SJCRH30 (cell line): ENCODE measurements at places on chromosomes 6 and 20.

DNA sequence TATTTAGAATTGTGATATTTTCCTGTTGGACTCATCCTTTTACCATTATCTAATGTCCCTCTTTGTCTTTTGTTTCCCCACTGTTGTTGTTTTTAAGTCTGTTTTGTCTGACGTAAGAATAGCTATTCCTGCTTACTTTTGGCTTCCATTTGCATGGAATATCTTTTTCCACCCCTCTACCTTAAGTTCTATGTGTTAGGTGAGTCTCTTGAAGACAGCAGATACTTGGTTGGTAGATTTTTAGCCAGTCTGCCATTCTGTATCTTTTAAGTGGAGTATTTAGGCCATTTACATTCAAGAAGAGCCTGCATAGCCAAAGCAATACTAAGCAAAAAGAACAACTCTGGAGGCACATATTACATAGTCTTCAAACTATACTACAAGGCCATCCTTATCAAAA is 39.2 kb downstream of the CTCFL start:
- DNase-seq = no peak

- peak; percentile 11 for DNase-seq
These were observed 27.0 kb upstream of the ADGRF5 start for GRCh38 chr6:46948699-46949098.

DNA sequence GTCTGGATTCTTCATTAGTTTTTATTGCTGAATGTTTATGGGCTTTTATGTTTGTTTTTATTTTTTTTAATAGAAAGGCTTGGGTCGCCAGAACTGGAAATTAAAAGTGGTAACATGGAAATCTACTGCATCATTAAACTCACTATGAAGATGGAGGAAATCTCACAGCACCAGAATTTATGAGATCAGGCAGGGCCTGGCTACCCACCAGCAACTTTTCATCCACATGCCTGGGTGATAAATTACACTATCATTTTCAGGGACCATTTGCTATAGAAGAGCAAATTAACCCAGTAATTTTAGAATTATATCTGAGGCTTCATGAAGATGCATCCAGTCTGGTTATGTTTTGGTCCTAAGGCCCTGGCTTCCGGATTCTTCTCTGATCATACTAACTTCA is 57.8 kb upstream of the PLCB4 start:
- no peak for DNase-seq

DNA sequence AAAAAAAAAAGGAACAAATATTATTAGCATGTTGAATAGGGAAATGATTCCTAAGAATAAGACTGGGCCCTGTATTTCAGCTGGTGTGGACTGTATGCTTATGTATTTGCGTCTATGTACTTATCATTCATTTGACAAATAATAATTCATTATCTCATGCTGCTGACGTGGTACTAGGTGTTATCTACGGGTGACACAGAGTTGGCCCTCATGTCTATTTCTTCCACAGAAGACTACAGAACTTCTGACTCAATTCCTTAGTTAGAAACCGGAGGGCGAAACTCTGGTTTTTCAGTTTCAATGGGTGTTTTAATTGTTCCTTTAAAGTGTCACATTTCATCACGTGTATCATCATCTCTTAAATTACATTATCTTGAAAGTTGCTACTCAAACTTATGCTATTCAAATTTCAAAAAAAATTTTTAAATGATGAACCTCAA is 305.9 kb downstream of the CLIC5 start:
- no peak for DNase-seq

GRCh38 chr20:10761232-10761631 is 87.4 kb upstream of the JAG1 start:
- DNase-seq = no peak

DNA sequence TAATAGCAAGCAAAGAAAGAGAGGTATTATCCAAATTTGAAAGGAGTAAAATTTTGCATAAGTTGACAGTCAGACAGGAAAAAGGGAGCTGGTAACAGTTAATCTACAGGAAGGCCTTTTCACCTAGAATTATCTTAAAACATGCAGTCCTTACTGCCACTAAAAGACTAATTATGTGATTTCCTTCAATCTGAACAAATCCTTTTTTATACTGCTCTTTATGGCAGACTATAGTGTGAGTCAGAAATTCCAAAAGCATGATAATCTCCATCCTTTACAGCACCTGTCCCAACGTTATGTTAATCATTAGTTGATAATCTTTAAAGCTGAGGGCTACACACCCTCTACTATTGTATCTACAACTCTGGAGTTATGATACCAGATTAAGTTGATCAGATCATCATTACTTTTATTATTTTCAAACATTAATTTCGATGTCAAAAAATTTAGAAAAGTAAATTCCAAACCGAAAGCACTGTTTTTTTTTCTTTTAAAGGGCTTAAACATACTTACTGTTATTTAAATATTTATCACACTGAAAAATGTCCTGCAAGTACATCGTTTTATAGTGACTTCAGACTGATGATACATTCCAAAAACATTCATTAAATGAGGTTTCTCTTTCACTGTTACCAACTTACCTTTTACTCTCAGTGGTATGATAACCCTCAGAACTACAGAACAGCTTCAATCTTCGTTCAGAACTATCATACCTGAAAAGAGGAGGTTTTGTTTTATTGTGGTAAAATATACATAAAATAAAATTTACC is 33.2 kb upstream of the AKAP7 start:
- DNase-seq = no peak

DNA sequence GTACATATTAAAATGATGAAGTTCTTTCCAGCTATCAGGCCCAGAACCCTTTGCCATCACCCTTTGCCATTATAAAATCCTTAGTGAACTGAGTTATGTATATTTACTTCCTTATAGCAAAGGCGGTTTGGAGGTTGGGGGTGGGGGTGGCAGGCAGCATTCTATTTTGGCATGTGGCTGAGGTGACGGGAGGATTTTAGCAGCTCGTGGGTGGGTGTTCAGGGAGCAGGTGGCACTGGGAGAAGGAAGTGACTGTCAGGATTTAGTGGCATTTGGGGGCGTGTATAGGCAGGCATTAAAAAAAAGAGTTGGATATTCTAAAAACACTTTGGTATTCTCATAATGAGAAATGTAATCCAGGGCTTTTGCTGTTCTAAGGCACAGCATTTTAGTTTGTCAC is 150.7 kb downstream of the RIMS1 start:
- no peak for DNase-seq

- DNase-seq = no peak
These were observed 61.9 kb downstream of the GPR6 start for GRCh38 chr6:110039981-110040383.

DNA sequence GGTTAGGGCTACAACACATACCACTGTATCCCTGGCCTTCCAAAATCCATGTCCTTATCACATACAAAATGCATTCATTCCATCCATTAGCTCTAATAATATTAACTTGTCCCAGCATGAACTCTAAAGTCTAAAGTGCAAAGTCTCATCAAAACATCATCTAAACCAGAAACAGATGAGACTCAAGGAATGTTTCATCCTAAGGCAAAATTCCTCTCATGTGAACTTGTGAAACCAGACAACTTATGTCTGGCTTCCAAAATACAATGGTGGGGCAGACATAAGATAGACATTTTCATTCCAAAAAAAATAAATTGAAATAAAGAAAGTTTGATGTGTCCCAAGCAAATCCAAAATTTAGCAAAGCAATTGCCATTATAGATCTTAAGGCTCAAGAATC is 257.4 kb downstream of the HTR1B start:
- no peak for DNase-seq

GRCh38 chr6:125444006-125444923 is 142.5 kb upstream of the HDDC2 start:
- peak; percentile 52 for DNase-seq

- DNase-seq = no peak
These were observed 79.7 kb upstream of the MYLIP start for GRCh38 chr6:16049168-16049567.

GRCh38 chr20:17644451-17644850 is 37.6 kb downstream of the RRBP1 start:
- DNase-seq = no peak

- no peak for DNase-seq
These were observed 38.7 kb upstream of the CHMP4B start for GRCh38 chr20:33772439-33772838.

- no peak for DNase-seq
These were observed 134.3 kb upstream of the B3GAT2 start for GRCh38 chr6:71091167-71091566.

- DNase-seq = no peak
These were observed 256.1 kb upstream of the PLCB4 start for GRCh38 chr20:8812817-8813216.

- peak; percentile 51 for DNase-seq
These were observed 341.3 kb downstream of the TAF4 start for GRCh38 chr20:61724376-61724775.

- DNase-seq = peak; percentile 3
These were observed 686 bp downstream of the TMEM170B start for GRCh38 chr6:11538052-11538818.

DNA sequence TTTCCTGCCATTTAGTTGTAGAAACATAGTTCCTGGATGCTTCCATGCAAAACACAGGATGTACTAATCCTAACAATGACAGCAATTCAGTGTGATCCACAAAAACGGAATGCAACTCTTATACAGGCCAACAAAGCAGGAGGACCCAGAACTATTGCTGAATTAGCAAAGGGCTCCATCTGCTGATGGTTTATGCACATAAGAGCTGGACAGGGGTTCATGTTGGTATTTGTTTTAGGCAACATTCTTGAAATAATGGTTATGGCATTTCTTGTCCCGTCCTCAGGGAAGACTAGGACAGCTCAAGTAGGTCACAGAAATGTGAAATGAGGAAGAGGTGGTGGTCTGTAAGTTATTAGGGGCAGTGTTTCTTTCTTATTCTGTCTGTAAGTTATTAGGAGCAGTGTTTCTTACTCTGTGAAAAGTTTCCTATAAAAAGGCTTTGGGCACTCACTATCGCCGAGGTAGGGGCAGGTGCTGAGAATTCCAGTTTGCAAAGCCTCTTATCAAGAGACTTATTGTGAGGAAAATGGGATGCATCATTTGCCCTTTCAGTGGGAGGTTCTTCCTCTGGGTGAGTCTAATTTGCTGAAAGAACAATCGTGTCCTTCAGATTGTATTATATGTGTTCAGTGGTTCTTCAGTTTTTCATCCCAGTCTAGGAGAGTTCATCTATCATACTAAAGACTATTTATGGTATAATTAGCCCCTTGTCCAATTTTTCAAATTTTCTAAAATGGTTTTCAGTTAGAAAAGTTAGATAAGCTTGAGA is 171.1 kb downstream of the MCHR2 start:
- DNase-seq = peak; percentile 65

DNA sequence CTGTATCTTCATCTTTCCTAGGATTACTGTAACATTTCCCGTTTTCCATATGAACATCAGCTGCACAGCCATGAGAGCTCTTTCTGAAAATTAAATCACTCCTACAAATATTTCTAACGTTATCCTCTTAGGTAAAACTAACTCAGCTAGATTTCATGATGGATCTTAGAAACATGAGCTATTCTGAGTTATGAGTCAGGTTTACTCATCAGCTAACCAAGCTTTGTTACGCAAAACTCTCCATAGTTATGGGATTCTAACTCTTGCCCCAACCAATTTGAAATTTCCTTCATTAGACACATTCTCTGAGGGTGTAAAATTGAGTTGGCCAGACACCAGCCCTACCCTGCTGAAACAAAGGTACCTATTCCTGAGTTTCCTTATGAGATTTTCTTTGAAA is 14.0 kb downstream of the DEFB110 start:
- no peak for DNase-seq

GRCh38 chr6:15023448-15023847 is 222.4 kb upstream of the JARID2 start:
- DNase-seq = no peak

- no peak for DNase-seq
These were observed 280.5 kb downstream of the SYNE1 start for GRCh38 chr6:152356662-152357061.

DNA sequence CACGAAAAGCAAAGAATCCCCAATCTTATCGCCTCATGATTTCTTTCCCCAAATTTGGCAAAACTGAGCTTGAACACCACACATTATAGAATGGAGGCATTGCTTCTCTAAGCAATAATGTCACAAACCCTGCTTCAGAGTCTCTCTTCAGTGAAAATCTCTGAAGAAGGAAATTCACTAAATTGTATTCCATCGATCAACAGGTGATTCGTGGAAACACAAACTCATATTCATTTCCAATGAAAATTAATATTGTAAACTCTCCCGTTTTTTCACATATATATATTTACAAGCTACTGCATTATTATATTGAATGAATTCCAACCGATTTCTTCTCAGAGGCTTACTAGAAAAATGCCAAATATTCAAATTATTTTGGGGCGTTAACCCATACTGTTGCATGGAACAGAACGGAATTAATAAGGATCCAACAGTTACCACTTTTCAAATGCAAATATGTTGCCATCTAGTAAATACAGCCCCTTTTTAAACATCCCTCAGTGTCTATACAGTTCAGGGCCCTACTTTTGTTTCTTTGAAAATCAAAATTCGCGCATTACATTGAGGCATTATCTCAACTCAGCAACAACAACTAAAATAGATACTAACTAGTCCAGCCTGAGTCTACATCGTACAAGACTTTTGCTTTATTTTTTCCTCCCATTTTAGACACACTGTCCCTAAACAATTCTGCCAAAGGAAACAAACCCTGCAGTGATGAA is 1.3 kb downstream of the KIF13A start:
- no peak for DNase-seq

GRCh38 chr6:116307001-116307400 is 27.3 kb upstream of the TSPYL1 start:
- no peak for DNase-seq

- no peak for DNase-seq
These were observed 119.4 kb upstream of the LY86 start for GRCh38 chr6:6469074-6469473.

DNA sequence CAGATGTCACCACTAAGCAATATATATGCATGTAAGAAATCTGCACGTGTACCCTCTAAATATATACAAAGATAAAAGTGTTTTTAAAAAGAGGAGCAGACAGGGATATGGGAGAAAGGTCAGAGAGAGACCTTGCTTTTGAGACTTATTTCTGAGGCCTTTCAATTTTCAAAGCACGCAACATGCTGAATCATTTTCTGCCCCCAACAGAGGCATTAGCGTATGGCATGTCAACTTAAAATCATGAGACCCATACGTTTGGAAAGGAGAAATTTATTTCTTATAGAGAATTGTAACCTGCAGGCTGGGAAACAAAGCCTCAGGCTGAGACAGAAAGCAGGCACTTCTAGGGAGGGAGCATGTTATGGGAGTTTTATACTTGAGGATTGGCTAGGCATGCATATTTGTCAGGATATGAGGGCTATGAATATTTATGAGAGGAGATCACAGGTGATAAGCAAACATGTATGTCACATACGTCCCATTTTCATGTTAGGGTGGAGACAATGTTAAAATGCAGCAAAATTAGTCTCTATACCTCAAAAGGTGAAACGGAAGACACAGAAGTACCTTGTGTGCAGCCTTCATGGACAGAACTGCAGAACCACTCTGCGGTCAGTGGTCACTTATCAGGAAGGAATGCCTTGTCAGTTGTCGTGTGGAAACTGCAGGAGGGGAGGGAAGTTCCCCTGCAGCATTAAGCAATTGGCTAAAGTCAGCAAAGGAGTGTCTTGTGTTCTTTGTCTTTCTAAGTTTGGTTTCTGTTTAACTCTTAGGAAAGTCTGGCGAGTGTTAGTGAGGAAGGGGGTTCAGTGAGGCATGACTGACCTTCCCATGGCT is 6.3 kb upstream of the GABRR2 start:
- DNase-seq = no peak

GRCh38 chr20:41978246-41978790 is 360.1 kb upstream of the CHD6 start:
- DNase-seq = no peak
